ENCODE measurements at places on chromosomes 12 and 14. TPM values are rescaled to one million over a fixed set of nuclear protein-coding genes. Genes with fewer than 3 reads are reported as not detected.

BIN2 gene
- total RNA-seq, result not detected

OR10G2 gene
- total RNA-seq, result not detected

LRCOL1 gene
- not detected for total RNA-seq

ANO2 gene
- total RNA-seq, result 58.5 TPM

STAB2 gene
- total RNA-seq, result not detected

DDN gene
- total RNA-seq, result 0.65 TPM

VDR gene
- 0.38 TPM for total RNA-seq

CHST11 gene
- 6.2 TPM for total RNA-seq

GNPTAB gene
- total RNA-seq, result 36.1 TPM

NGB gene
- not detected for total RNA-seq

FAM90A1 gene
- total RNA-seq, result not detected

STRN3 gene
- 52.7 TPM for total RNA-seq

DBX2 gene
- not detected for total RNA-seq

AICDA gene
- total RNA-seq, result not detected

PTPN21 gene
- total RNA-seq, result 9.6 TPM

PLCZ1 gene
- total RNA-seq, result not detected

CFAP251 gene
- total RNA-seq, result 2.9 TPM

PAWR gene
- 95.7 TPM for total RNA-seq

B4GALNT1 gene
- total RNA-seq, result not detected

FLVCR2 gene
- total RNA-seq, result 5.3 TPM

IAPP gene
- not detected for total RNA-seq

PRIMA1 gene
- not detected for total RNA-seq

CLEC4E gene
- not detected for total RNA-seq

FOXN4 gene
- total RNA-seq, result not detected
